T-helper 2 cell treated with Interferon-gamma antibody and Interleukin-4, amounts not matched to agents 5 μg/mL and 100 μg/mL, for 36 hours (primary cell): ENCODE measurements at places on chromosomes 7 and 10.

GRCh38 chr7:12322903-12323300 is 80.8 kb downstream of the VWDE start:
- no peak for DNase-seq

GRCh38 chr7:12436896-12437535 is 33.4 kb upstream of the VWDE start:
- no peak for DNase-seq

- DNase-seq: no peak
These were observed 63.7 kb downstream of the TRUB1 start for GRCh38 chr10:115001506-115002381.

GRCh38 chr7:22814261-22815208 is 8.1 kb downstream of the TOMM7 start:
- no peak for DNase-seq

GRCh38 chr10:125783957-125784356 is 8.3 kb upstream of the MMP21 start:
- DNase-seq: no peak

DNA sequence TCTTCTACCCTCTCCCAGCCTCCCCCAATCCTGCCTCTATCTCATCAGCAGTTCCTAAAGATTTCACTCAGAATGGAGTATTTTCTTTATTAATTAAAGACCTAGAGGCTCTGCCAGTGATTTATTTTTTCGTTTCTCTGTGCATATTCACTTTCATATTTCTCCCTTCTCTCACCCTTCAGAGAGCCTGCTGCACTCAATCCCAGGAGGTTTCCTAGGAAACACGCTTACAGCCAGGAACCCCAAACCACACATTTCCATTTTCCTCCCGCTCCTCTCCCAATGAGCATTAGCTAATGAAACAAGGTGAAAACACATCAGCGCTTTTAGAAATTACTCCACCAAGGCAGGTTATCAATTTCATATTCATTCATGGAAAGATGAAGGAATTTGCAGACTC is 180.2 kb downstream of the FRMD4A start:
- no peak for DNase-seq

DNA sequence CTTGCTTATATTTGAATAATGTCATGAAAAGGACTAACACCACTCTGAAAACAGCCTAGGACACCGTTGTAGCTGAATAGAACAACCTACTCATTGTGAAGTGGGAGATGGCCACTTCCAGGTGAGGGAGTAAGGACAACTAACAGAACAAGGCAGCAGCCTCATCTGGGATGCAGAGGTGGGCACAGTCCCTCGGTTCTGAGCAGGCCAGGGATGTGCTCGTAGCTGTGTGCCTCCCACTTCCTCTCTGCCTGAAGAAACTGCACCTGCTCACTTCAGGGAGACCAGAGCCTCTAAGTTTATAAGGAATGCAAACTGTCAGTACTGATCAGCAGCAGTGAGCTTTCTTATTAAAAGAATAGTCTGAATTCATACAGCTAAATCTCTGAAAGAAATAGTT is 2.5 kb downstream of the VSTM4 start:
- no peak for DNase-seq

GRCh38 chr10:101484175-101484745 is 103.8 kb downstream of the POLL start:
- DNase-seq: no peak
